ENCODE measurements at places on chromosomes 16 and 17.
A peak's percentile ranks its signal among the peaks of the same experiment; 100 is the strongest.

DNA sequence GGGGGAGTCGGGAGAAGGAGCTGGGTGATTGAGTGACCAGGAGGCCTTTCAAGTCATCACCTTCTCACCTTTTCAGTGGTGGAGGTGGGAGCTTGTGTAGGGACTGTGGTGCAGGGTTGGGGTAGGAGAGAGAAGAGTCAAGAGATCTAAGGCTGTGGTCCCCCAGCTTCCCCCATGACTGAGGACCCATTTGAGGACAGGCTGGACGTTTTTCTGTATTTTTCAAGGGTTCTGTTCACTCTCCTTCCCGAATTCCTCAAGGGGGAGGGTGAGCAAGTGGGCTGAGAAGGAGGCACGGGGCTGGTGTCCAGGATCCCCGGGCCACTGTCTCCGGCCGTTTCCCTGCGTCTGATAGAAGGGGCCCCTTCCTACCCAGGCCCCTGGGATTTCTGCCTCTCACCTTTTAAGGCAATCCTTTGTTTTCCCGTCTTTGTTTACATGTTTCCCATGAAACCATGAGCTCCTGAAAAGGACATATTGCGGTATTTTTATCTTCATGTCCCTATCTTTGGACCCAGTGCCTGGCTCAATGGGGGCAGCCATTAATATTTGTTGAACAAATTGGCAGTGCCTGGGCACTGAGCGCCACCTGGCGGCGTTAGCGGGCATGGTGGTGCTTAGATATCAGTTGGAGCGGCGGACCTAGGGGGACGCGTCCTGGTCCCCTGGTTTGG lies 9.2 kb upstream of the CD300A start:
- DNase-seq = peak; percentile 78

GRCh38 chr17:77320485-77321256 lies 179.9 kb downstream of the SEC14L1 start:
- no peak for DNase-seq

GRCh38 chr17:37194208-37194607 lies 181.6 kb upstream of the C17orf78 start:
- no peak for DNase-seq

DNA sequence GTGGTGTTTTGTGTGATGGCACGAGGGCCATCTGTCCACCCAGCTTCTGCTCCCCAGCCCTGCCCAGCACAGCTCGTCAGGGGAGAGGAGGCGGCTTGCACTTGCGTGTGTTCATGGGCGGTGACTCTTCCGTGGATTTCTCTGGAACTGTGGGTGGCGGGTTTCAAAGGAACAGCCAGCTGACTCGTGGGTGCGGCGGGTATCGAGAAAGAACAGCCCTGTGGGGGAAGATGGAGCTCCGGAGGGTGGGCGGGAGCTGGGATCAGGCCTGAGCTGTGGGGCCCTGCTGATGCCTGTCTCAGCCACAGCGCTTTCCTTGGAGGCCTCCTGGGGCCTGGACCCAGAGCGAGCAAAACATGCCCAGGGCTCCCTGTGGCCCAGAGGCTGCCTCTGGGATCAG lies 13.2 kb downstream of the NAGPA start:
- no peak for DNase-seq

GRCh38 chr16:3120435-3120834 lies 8.0 kb downstream of the ZNF205 start:
- DNase-seq = no peak

DNA sequence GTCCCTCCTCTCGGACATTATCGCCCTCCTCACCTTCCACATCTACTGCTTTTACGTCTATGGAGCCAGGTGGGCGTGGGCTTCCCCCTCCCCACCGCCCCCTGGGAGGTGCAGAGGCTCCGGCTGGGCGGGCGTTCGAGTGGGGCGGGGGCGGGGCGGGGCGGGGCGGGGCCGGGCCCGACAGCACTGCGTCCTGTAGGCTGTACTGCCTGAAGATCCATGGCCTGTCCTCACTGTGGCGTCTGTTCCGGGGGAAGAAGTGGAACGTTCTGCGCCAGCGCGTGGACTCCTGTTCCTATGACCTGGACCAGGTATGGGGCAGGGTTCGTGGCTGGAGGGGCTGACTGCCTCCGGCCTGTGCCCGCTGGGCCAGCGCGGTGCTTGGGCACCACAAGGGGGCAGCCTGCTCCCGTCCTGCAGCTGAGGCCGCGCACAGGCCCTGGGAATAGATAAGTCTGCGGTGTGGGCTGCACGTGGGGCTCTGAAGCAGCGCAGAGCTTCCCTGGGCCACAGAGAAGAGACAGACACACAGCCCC lies 9.2 kb downstream of the PIGQ start:
- peak; percentile 60 for DNase-seq

DNA sequence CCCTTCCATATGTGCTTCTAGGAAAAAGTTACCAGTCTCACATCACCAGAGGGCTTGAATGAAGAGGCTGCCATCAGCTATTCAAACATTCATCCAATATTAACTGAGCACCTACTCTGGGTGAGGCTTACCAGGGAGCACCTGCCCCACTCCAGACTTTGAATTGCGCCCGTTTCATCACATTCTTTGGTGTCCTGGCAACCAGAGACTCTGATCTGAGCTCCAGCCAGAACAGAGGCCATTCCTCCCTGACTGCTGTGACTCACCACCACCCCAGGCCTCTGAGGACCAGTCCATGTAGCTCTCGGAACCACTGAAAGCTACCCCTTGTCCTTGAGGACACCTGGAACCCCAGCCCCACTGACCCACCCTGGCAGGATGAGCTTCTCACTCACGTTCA lies at the start of gene C16orf96:
Gene C16orf96, plus strand, starts transcription at position 229 of the 400 bp plus-strand sequence. Its CDS starts 150 bp downstream, at position 379.
- no peak for DNase-seq

DNA sequence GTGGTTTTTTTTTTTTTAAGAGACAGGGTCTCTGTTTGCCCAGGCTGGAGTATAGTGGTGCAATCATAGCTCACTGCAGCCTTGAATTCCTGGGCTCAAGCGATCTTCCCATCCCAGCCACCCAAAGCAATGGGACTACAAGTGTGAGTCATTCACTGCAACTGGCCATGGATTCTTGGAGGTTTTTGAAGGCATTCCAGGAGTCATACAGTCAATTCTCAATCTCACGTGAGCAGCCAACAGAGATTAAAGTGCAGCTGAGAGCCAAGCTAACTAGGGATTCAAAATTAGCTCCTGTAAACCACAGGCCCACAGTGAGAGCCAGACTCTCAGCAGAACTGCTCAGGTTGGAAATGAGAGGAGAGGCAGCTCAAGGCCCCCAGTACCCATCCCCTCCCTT lies 30.2 kb downstream of the XPO6 start:
- no peak for DNase-seq

- DNase-seq = no peak
Measured at GRCh38 chr16:2881783-2882649, 999 bp upstream of the FLYWCH2 start.

GRCh38 chr17:73939806-73940205 lies 263.7 kb upstream of the RPL38 start:
- no peak for DNase-seq

GRCh38 chr17:78746263-78746948 lies 35.7 kb downstream of the CYTH1 start:
- no peak for DNase-seq

- no peak for DNase-seq
Measured at GRCh38 chr17:38358586-38359513, 7.2 kb downstream of the SOCS7 start.

- peak; percentile 63 for DNase-seq
Measured at GRCh38 chr17:29140631-29141513, 39.3 kb downstream of the MYO18A start.

GRCh38 chr17:43839670-43840108 lies 6.7 kb upstream of the MPP3 start:
- no peak for DNase-seq

- no peak for DNase-seq
Measured at GRCh38 chr16:79182616-79183015, 417.9 kb downstream of the MAF start.

- no peak for DNase-seq
Measured at GRCh38 chr17:7818026-7818425, 16.0 kb upstream of the KDM6B start.

GRCh38 chr16:75983741-75984381 lies 257.6 kb upstream of the CPHXL start:
- no peak for DNase-seq

DNA sequence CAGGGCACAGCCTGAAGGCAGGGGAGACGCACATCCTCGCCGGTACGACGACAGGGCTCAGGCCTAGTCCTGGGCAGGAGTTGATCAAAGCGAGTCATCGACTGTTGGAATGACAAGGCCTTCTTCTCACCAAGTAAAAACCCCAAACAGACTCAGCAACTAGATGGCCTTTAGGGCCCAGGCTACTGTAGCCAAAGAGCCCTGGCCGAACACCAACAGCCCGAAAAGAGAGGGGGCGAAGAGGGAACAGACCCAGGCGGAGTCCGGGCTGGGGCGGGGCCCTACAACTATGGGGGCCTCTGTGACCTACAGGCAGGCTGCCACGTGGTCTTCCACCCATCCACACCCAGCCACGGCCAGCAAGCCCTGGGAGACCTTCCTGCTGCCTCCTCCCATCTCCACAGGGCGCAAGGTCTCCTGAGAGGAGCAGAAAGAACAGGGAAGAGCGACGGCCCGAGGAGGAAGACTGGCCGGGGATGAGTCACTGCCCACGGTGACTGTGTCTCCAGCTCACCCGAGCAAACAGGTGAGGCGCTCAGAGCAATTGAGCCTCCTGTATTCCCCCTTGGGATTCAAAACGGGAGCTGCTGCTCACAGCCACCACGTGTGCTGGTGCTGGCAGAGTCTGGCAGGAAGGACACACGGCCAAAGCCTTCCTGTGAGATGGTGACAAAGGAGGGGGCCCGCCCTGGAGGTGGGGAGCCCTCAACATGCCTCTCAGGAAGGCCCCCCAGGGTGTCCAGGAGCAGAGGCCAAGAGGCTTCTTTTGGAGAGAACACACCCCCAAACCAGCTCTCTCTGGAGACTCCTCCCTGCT lies 17.7 kb downstream of the SLC16A3 start:
- no peak for DNase-seq

DNA sequence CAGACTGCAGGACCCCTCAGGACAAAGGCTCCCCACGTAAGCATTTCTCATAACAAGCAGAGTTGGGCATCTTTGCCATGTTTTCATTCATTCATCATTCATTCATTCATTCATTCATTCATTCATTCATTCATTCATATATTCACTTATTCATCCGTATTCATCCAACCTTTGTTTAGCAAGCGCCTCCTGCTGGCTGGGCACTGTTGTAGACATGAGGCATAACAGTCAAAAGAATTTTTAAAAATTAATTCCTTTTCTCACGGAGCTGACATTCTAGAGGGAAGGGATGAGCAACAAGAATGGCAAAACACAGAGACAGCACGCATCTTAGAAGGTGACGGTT lies 351.7 kb upstream of the TNRC6C start:
- DNase-seq = no peak

DNA sequence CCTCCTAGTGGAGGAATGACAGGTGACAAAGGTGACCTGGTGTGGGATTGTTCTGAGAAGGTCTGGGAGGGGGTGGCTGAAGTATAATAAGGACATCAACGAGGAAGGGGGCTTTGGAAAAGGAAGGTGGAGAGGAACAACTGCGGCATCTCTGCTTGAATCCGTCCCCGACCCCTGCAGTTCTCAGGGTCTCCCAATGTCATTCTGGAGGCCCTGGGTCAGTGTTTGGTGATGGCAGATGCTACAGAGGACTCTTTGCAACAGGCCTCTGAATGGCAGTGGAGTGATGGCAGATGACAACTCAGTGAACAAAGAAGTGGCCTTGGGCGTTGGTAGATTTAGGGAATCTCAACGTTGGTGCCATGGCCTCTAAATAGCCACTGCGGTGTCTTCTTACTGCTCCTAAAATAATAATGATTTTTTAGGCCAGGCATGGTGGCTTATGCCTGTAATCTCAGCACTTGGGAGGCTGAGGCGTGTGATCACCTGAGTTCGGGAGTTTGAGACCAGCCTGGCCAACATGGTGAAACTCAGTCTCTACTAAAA lies 1.3 kb downstream of the ENGASE start:
- DNase-seq = no peak

- no peak for DNase-seq
Measured at GRCh38 chr16:67170168-67170948, at the start of gene NOL3. TSS of gene NOL3 (plus strand) at chr16:67170538.

GRCh38 chr16:79587897-79588296 lies 12.6 kb downstream of the MAF start:
- no peak for DNase-seq

Data from CD4-positive, alpha-beta T cell treated with Interleukin-15 for 4 hours (primary cell).